ENCODE measurements at places on chromosomes 13 and 19. TPM values are rescaled to one million over a fixed set of nuclear protein-coding genes. Genes with fewer than 3 reads are reported as not detected.

NXNL1 gene
- not detected for total RNA-seq

RPL18A gene
- total RNA-seq: 1,395 TPM

PTGER1 gene
- total RNA-seq: 0.28 TPM

SELENOV gene
- not detected for total RNA-seq

IGLON5 gene
- total RNA-seq: under 0.01 TPM

ERICH4 gene
- total RNA-seq: not detected

OR7D2 gene
- not detected for total RNA-seq

CATSPERD gene
- not detected for total RNA-seq

ZIK1 gene
- total RNA-seq: 5.5 TPM

KLK12 gene
- not detected for total RNA-seq

HIF3A gene
- total RNA-seq: 1.2 TPM

VSTM2B gene
- not detected for total RNA-seq

MCEMP1 gene
- not detected for total RNA-seq

C19orf12 gene
- 11.7 TPM for total RNA-seq

FFAR1 gene
- not detected for total RNA-seq

CASP14 gene
- total RNA-seq: not detected

ZNF562 gene
- total RNA-seq: 27.2 TPM

EXOC3L2 gene
- 2.1 TPM for total RNA-seq

MEDAG gene
- total RNA-seq: 25.0 TPM

CCDC122 gene
- total RNA-seq: 2.0 TPM

MYO1F gene
- 0.09 TPM for total RNA-seq

PCDH9 gene
- 4.5 TPM for total RNA-seq

PNMA8B gene
- total RNA-seq: 0.28 TPM

HCN2 gene
- 2.9 TPM for total RNA-seq

RXFP2 gene
- total RNA-seq: not detected

CYSLTR2 gene
- total RNA-seq: under 0.01 TPM

TNFSF9 gene
- 0.99 TPM for total RNA-seq

PCDH8 gene
- total RNA-seq: not detected

DZIP1 gene
- 15.2 TPM for total RNA-seq

ZNF799 gene
- 4.4 TPM for total RNA-seq

CXCL17 gene
- total RNA-seq: not detected

SOHLH2 gene
- 0.63 TPM for total RNA-seq

CEACAM3 gene
- not detected for total RNA-seq

CGB1 gene
- not detected for total RNA-seq

ZNF296 gene
- 0.09 TPM for total RNA-seq

KLK11 gene
- total RNA-seq: not detected

COX6B2 gene
- total RNA-seq: not detected

EEF1AKMT1 gene
- total RNA-seq: 9.4 TPM

NLRP4 gene
- not detected for total RNA-seq

RUBCNL gene
- total RNA-seq: not detected

PLIN5 gene
- 0.09 TPM for total RNA-seq

SLITRK5 gene
- total RNA-seq: not detected

NCAN gene
- total RNA-seq: not detected

ICAM5 gene
- 0.56 TPM for total RNA-seq

ADM5 gene
- total RNA-seq: 0.47 TPM

TMEM255B gene
- 26.9 TPM for total RNA-seq

WTIP gene
- total RNA-seq: 43.2 TPM

GRIK5 gene
- 0.18 TPM for total RNA-seq

Data from endothelial cell of coronary artery (primary cell).